AG09309 (cell line): ENCODE measurements at places on chromosomes 5 and 9.

GRCh38 chr9:74293479-74293878 lies 203.7 kb upstream of the RORB start:
- no peak for DNase-seq

GRCh38 chr5:149228618-149229297 lies 42.9 kb upstream of the AFAP1L1 start:
- DNase-seq: peak; percentile 77

- DNase-seq: no peak
Observed at GRCh38 chr9:136122425-136123383, 4.0 kb upstream of the TMEM250 start.

GRCh38 chr5:154518438-154518867 lies 40.4 kb upstream of the HAND1 start:
- DNase-seq: no peak
